ENCODE measurements at places on chromosomes 6 and 20. TPM values are rescaled to one million over a fixed set of nuclear protein-coding genes. Genes with fewer than 3 reads are reported as not detected.

DEFB118 gene
- not detected for total RNA-seq

ASIP gene
- total RNA-seq, result not detected

SNAP25 gene
- not detected for total RNA-seq

MUC21 gene
- total RNA-seq, result not detected

FGD2 gene
- total RNA-seq, result 0.06 TPM

CAPN11 gene
- 0.40 TPM for total RNA-seq

CLPSL1 gene
- not detected for total RNA-seq

SLC4A11 gene
- total RNA-seq, result 0.95 TPM

- DNase-seq, result no peak
- H3K36me3 ChIP-seq, result no peaks in the 10 kb centered on the region
- no peak overlapping the region for H3K4me3 ChIP-seq
- no peaks in the 10 kb centered on the region for H3K4me1 ChIP-seq
- no peaks in the 10 kb centered on the region for H3K27me3 ChIP-seq
- no peak overlapping the region for H3K27ac ChIP-seq
Measured at GRCh38 chr6:109124219-109124618, 28.9 kb downstream of the CEP57L1 start.

DNA sequence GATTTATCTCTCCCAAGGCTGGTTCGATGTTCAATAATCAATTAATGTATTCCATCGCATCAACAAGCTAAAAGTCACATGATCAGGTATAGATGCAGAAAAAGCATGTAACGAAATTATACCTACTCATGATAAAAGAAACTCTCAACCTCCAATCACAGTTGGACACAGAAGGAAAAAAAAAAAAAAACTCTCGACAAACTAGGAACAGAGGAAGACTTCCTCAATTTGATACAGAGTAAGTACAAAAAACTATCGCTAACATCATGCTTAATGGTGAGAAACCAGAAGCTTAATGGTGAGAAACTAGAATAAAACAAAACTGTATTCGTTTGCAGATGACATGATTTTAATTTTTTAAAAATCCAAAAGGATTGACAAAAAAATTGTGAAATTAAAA, 62.0 kb upstream of the SMIM29 start:
- H3K27me3 ChIP-seq, result no peaks in the 10 kb centered on the region
- H3K4me3 ChIP-seq, result no peak overlapping the region
- no peaks in the 10 kb centered on the region for H3K4me1 ChIP-seq
- no peak overlapping the region for H3K27ac ChIP-seq

- H3K4me3 ChIP-seq, result no peak overlapping the region
- H3K4me1 ChIP-seq, result peaks cover 3% of the 10 kb centered on the region
- H3K27me3 ChIP-seq, result no peaks in the 10 kb centered on the region
- H3K27ac ChIP-seq, result no peak overlapping the region
- H3K36me3 ChIP-seq, result no peaks in the 10 kb centered on the region
Measured at GRCh38 chr20:34072076-34072475, 40.0 kb downstream of the EIF2S2 start.

DNA sequence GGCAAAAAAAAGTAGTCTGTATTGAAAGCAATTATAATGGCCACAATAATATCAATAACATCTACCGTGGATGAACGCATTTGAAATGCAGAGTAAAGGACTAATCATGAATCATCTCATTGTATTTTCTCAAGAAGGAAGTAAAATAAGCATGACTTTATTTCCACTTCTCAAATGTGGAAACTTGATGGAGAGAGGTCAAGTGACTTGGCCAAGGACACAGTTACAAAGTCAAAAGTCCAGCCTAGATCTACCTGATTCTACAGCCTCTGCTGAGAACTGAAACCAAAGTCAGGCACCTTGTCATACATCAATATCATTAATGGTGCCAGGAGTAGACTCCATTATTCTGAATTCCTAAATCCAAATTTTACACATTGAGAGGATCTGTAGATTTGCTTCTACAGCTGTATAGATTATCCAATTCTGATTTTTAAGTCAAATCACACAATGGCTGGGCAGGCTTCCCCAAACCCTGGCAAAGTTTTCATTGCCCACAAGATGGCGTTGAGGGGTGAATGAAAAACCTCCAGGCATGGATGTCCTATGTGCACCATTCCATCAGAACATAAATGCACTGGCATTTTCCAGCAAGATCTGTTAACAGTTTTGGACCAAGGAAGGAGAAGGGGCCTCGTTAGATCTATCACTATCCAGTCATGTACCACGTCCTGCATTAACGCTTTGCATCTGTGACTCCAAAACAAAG, 423.1 kb downstream of the MAFB start:
- DNase-seq, result peak; percentile 61
- H3K27me3 ChIP-seq, result peaks cover 19% of the 10 kb centered on the region
- H3K27ac ChIP-seq, result no peak overlapping the region
- H3K36me3 ChIP-seq, result no peaks in the 10 kb centered on the region
- no peak overlapping the region for H3K4me3 ChIP-seq

DNA sequence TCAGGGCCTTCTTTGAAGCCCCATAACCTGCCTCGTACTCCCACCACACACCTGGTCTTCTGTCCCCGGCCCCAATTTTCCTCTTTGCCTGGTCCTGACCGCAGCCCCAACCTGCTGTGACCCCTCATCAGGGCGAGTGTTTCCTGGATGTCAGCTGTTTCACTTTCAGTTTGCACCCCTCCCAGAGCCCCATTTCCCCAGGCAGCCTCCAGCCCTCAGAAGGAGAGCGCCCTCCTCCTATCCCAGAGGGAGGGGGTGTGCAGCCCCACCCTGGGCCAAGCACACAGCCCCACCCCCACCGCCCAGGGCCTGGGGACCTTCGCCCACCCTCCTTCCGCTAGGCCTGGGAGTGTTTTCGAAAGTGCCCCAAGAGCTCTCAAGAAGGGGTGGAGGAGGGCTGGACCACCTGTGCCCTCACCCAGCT, 1.5 kb downstream of the BAK1 start:
- no peaks in the 10 kb centered on the region for H3K27me3 ChIP-seq
- no peaks in the 10 kb centered on the region for H3K4me1 ChIP-seq
- H3K27ac ChIP-seq, result no peak overlapping the region

- peaks cover 10% of the 10 kb centered on the region for H3K4me1 ChIP-seq
- DNase-seq, result no peak
- H3K27ac ChIP-seq, result no peak overlapping the region
Measured at GRCh38 chr6:33656844-33657243, 35.7 kb downstream of the ITPR3 start.

- no peaks in the 10 kb centered on the region for H3K36me3 ChIP-seq
- DNase-seq, result peak; percentile 39
- H3K4me3 ChIP-seq, result no peak overlapping the region
- H3K4me1 ChIP-seq, result peaks cover 9% of the 10 kb centered on the region
- no peaks in the 10 kb centered on the region for H3K27me3 ChIP-seq
Measured at GRCh38 chr20:50338479-50339391, 148.1 kb downstream of the CEBPB start.

- no peak overlapping the region for H3K4me3 ChIP-seq
- H3K27me3 ChIP-seq, result no peaks in the 10 kb centered on the region
- H3K36me3 ChIP-seq, result no peaks in the 10 kb centered on the region
- H3K4me1 ChIP-seq, result no peaks in the 10 kb centered on the region
- no peak for DNase-seq
Measured at GRCh38 chr20:7841291-7841970, 98.8 kb downstream of the HAO1 start.

DNA sequence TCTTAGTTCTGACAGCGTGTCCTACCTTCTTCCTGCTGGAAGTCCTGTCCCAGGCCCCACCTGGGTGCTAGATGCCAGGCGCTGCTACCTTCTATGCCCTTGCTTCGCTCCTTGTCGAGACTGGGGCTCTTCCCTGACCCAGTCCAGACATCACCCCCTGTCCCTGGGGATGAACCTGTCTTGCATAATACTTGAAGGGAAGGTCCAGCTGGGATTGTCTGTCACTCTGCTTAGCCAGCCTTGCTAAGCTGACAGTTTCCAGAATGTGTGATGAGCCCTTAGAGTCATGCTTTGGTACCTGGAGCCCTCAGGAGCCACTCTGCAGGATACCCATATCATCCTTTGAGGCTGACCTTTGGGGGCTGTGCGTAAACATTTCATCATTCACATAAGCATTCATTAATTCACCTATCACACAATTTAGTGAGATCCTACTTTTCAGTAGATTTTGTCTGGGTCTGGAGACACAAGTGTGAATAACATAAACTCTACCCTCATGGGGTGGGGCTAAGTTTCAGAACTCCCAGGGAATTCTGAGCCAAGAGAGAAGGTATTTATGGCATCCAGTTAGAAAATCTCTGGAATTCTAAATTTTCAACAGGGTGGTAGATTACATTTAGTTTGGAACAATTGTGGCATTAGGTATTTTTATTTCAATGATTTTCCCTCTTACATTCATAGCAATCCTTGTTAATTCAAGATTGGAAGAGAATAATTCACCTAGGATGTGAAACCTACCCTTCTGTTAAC, 151.1 kb upstream of the HDAC2 start:
- DNase-seq, result no peak

- no peaks in the 10 kb centered on the region for H3K36me3 ChIP-seq
- H3K27ac ChIP-seq, result no peak overlapping the region
- no peak for DNase-seq
- no peak overlapping the region for H3K4me3 ChIP-seq
- H3K27me3 ChIP-seq, result no peaks in the 10 kb centered on the region
Measured at GRCh38 chr6:38836585-38836984, 121.5 kb downstream of the DNAH8 start.

DNA sequence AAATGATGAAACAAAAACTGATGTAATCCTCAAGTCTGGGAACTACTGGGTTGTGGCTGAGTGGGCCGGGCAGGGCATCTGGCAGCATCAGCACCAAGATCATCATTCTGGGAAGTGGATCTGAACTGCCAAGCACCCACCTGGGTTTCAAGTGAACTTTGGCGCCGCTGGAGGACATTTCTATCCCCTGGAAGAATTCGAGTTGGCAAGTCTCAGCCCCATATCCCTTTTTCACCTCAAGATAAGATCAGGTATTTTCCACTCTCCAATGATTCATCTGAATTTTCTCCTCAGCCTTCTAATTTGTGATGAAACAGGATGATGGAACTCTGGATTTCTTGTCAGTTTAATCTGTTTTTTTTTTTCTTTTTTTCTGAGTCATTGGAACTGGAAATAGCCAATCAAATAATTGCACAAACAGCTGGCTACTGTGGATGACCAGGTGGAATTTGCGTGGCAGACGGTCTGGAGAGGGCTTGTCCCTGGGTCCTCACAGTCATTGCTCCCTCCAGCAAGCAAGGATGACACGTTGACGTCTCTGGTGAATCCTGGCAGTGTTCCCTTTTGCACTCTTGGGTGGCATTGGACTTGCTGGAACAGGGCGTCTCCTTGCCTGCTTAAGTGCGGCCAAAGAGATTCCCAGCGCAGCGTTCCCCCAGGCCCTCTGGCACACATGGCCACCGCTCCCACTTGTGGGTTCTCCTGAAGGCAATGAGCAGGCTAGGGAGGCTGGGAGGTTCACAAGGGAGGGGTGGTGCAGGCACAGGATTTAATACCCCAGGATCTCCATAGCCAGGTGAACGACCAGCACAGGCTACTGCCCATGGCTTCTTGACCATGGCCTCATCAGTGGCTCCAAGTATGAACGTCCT, 80.4 kb downstream of the DHX35 start:
- H3K4me1 ChIP-seq, result no peaks in the 10 kb centered on the region
- H3K36me3 ChIP-seq, result no peaks in the 10 kb centered on the region
- no peaks in the 10 kb centered on the region for H3K27me3 ChIP-seq
- DNase-seq, result no peak

DNA sequence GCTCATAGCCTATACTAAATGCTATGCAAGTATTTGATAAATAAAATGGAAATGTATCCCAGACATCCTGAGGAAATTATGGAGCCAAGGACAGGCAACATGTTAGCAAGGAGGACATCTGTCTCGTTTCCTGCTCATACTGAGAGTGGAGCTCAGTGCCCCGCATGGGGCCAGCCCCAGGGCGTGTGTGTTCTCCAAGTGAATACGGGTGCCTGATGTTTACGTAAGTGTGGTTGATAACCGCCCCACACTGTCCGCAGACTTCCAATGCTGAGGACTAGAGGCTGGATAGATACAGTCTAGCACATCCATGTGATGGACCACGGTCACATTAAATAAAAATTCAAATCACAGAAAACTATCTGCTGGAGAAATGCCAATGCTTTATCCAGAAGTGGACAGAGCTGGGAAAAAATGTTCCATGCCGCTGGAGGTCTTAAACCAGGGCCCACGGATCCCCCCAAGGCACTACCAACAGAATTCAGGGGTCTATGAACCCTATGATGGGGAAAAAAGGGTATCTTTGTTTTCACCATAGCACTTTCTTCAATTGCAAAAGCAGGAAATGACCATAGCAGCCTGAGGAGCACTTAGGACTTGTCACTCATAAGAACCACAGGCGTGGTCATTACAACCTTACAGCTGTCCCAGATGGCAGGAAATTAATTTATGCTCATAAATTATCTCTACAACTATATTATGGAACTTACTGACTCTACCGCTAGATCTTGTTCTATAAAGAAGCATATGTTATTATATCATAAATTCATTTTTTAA, 24.9 kb downstream of the TGM2 start:
- H3K36me3 ChIP-seq, result no peaks in the 10 kb centered on the region
- no peak overlapping the region for H3K4me3 ChIP-seq
- H3K27me3 ChIP-seq, result no peaks in the 10 kb centered on the region
- H3K4me1 ChIP-seq, result peaks cover 13% of the 10 kb centered on the region

DNA sequence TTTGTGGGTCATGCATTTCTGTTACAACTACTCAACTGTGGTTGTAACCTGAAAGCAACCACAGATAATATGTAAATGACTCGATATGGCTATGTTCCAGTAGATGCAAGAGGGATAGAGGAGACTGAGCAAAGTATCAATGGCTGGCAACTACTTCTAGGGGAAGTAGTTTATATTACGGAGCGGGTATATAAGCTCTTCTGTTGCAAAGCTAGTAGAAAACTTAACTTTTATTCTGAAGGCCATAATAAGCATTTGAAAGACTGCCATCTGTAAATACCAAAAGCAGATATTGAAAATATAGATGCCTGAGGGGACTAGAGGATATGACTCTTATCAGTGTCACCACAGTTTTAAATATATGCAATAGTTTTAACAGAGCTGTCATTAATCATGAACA, 655.3 kb downstream of the PHF3 start:
- H3K27ac ChIP-seq, result no peak overlapping the region
- no peaks in the 10 kb centered on the region for H3K27me3 ChIP-seq
- no peaks in the 10 kb centered on the region for H3K4me1 ChIP-seq
- H3K4me3 ChIP-seq, result no peak overlapping the region
- DNase-seq, result no peak

- H3K36me3 ChIP-seq, result no peaks in the 10 kb centered on the region
- no peaks in the 10 kb centered on the region for H3K4me1 ChIP-seq
- no peak overlapping the region for H3K27ac ChIP-seq
- no peak overlapping the region for H3K4me3 ChIP-seq
Measured at GRCh38 chr20:60528141-60528540, 569.9 kb downstream of the CDH26 start.

DNA sequence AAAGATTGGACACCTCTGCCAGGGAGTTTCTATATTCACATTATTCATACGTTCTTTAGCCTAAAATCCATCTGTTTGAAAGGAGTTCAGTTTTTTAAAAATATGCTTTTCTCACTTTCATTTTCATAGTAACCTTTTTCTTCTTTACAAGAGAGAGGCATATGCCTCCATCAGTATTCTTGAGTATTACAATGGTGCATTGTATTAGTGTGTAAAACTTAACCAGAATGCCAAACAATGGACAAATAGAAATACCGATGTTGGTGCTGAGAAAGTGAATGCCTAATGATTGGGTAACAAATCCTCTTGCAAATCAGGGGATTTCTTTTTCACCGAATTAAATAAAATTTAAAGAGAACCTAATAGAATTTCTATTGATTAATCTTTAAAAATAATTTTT, 163.2 kb upstream of the LAMA2 start:
- H3K27me3 ChIP-seq, result no peaks in the 10 kb centered on the region
- DNase-seq, result no peak
- no peaks in the 10 kb centered on the region for H3K36me3 ChIP-seq
- no peak overlapping the region for H3K27ac ChIP-seq
- H3K4me3 ChIP-seq, result no peak overlapping the region
